DMS79 treated with DMSO at 0.1 percent for 48 hours (cell line): ENCODE measurements at places on chromosomes 5 and 9.

GRCh38 chr5:59725392-59725767, 168.1 kb downstream of the PDE4D start:
- DNase-seq = no peak

GRCh38 chr5:175281714-175282113, 162.3 kb downstream of the DRD1 start:
- no peak for DNase-seq

DNA sequence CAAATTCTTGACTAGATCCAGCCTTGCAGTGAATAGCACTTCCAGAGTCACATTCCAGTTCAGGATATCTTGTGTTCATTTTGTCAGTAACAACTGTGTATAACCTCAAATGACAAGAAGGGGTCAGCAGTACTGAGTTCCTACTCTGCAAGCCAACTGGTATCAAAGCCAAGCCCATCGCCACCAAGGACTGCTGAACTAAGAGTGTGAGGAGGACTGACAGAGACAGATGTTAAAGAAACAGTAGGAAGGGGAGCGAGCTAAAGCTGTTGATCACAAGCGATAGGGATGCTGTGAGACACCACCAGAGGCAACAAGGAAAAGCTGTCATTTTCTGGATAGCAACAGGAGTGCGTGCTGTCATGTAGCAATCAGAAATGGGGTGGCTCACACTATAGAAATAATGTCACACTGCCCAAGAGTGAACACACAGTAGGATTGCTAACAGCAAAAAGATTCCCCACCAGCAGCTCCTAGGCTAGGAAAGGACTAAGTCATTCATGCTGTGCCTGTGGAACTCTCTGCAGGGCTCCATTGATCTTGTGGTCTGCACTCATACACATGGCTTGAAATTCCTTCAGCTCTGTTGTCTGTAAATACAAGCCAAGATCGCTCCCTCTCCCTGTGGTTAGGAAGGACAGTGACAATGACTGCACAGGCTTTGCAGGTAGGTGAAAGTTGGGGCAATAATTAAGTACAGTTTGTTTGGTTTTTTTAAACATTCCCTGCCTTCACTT, 658.6 kb downstream of the NR2F1-AS1 start:
- no peak for DNase-seq

DNA sequence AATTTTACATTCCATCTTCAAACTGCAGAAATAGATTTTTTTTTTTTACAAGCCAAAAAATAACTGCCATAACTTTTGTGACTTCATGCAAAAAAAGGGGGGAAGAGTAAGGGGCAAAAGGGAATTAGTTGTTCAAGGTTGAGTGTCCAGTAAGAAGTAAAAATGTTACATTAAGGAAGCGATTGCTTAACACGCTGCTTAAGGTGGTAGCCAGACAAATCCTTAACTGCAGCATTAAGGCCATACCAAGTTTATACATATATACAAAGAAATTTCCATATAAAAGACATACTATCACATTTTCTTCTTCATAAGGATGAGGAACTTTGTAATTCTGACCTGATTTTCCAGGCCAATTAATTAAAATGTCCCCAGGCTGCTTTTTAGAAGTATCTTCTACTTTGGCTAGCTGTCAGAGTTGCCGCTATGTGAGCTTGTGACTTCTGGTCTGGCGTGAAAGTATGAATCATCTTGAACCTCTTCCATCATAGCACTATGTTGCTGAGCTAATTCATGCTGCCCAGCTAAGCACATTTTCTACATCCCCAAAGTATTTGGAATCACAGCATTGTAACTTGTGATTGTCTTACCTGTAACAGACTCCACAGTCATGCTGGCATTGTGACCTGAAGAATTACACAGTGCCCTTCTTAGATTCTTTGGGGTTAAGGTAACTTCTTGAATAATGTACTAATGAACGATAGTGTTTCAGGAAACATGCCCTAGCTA, 40.0 kb downstream of the G3BP1 start:
- DNase-seq = no peak

- DNase-seq = no peak
Observed at GRCh38 chr5:4156153-4156552, 560.5 kb downstream of the IRX1 start.

DNA sequence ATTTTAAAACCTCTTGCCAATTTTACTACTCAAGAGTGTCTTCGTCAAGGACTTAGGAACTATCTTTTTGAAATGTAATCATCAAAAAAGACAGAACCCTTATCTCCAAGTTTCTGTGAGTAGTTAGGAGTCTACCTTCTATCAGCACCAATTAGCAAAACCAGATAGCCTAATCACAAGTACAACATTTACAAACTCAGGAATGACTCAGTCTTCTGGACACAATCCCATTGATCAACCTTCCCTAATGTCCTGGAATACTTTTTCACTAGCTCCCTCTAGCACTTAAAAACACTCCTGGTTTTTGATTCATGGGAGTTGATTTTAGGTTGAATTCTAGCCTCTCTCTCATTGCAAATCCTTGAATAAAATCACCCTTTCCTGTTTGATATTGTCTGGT, 680.7 kb downstream of the PRR16 start:
- DNase-seq = no peak

- DNase-seq = no peak
Observed at GRCh38 chr5:58499941-58500340, 8.7 kb downstream of the GAPT start.

DNA sequence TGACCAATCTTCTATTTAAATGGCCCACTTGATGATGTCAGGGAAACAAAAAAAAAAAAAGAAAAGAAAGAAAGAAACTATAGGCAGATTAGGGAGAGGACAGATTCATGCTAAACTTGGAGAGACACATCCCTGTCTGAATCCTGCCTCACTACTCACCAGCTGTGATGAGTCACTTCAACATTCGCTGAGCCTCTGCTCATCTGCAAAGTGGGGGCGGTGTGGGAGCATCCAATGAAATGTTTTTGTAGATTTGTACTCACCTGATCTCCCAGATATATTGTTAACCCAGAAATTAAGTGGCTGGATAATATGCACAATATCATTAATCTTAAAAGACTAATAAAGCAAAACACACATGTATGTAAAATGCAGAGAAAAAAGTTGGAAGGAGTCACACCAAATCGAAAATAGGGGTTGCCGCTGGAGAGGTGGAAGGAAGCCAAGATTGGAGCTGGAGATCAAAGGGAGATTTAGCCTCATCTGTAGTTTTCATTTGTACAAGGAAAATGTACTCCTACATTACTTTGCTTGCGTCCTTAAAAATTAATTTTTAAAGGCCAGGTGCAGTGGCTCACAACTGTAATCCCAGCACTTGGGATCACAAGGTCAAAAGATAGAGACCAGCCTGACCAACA, 17.0 kb upstream of the ERGIC1 start:
- no peak for DNase-seq

DNA sequence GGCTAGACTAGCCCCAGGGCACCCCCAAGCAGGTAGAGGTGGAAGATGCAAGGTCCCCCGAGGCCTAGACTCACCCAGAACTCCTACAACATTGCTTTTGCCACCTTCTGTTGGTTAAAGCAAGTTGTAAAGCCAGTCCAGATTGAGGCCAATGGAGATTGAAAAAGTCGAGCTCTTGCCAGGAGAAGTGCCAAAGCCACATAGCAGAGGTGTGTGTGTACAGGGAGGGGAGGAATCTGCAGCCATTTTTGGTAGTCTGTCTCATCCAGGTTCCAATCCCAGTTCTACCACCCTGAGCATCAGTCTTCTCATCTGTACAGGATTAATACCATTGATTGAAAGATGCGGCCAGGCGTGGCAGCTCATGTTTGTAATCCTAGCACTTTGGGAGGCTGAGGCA, 12.3 kb upstream of the URM1 start:
- DNase-seq = no peak

GRCh38 chr9:94065535-94065961, 18.7 kb upstream of the PTPDC1 start:
- no peak for DNase-seq

DNA sequence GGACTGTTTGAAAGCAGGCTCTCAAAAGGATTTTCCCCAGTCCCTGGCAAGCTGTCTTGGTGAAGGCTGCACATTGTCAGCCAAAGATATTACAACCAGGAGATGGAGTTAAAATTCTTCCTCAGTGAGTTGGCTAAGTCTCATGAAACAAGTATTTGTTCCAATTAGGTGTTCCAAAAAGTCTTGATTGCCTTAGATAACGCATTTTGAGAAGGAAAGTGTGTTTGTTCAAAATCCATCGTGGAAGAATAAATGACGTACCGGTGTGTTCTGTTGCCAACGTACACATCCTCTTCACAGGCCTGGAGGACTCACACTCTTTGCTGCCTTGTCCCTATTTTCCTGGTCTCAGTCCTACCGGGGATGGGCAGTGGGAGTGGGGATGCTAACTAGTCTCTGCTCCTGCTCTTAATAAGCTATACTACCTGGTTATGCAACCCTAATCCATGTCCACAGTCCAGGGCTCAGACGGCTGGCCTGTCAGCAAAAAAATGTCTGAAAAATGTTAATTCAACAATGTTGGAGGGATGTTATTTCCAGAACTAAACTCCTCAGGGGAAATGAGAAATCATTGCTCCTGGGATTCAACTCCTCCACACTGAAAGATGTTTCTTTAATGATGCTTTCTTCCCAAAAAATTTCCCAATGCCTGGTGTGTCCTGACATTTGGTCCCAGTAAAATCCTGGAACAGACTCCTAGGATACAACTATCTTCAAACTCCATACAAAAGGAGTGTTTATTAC, 175.3 kb upstream of the KLF9 start:
- no peak for DNase-seq

GRCh38 chr5:122259995-122260394, 52.0 kb upstream of the SNCAIP start:
- DNase-seq = no peak

DNA sequence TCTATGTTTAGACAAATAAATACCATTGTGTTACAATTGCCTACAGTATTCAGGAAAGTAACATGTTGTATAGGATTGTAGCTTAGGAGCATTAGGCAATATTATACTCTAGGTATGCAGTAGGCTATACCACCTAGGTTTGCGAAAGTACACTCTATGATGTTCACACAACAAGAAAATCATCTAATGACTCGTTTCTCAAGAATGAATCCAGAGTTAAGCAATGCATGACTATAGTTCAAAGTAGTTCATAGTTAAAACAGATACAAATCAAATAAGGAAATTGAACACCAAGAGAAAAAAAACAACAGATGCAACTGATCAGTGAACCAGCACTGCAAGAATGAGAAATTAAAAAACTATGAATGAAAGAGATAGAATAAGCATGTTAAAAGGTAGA, 27.6 kb upstream of the ABLIM3 start:
- no peak for DNase-seq

- no peak for DNase-seq
Observed at GRCh38 chr9:32533336-32533735, 7.3 kb upstream of the RIGI start.

GRCh38 chr5:104184264-104184663, 621.7 kb upstream of the NUDT12 start:
- DNase-seq = no peak

- DNase-seq = no peak
Observed at GRCh38 chr9:109311286-109311685, 9.6 kb downstream of the EPB41L4B start.

DNA sequence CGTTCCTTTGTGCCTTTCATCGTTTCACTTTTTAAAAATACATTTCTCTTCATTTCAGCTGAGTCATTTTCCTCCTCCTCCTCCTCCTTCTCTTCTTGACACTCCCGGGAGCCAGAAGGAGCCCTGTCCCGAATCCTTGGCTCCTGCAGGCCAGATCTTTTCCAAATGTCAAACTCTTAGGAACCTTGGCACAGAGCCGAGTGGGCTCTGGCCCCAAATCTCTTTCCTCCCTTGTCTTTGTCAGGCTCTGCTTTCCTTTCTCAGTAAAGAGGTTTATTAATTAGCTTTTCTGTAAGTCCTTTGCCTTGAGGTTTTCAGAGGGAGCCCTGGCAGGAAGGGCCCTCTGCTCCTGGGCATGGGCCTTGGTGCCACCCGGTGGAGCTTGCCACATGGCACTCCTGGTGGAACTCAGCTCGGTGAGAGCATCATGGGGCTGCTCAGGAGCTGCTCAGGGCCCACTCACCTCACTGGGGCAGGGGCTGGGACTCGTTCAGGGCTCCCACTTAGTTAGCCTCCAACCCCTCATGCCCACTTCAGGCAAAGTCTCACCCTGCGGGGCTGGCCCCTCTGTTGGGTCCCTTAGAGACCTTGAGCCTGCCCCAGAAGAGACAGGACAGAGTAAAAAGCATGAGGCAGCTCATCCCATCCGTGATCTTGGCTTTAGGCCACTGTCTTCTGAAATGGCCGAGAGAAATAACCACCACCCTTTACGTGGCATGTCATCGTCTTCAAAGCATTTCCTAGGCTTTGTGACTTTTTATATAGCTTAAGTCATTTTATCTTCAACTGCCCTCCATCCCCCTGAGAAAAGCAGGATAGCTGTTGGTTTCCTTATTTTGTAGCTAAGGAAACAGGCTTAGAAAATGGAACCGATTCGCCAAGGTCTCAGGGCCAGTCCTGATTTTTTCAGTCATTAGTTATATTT, 17.1 kb downstream of the STC2 start:
- no peak for DNase-seq

GRCh38 chr9:95516734-95517558, at the start of gene PTCH1:
Gene PTCH1 (minus strand): TSS chr9:95516971.
- no peak for DNase-seq

DNA sequence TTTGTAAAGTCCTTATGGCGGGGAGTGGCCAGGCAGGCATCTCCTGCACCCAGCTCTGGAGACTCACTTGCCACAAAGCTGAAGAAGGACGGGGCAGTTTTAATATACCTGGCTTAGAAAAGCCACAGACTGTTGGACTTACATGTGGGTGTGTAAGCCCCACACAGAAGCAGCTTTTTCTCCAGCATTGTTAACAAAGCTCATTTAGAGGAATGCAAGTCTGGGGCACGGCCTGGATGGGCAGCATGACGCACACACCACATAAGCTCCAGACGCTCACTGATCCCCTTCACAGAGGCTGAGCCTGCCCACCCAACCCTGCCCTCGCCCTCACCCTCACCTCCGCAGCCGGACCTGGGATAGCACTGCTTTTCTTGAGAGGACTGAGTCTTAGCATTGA, 58.0 kb upstream of the PDE8B start:
- no peak for DNase-seq

GRCh38 chr9:112887381-112887780, 3.3 kb downstream of the SLC46A2 start:
- no peak for DNase-seq

- DNase-seq = peak; percentile 66
Observed at GRCh38 chr9:4678679-4679267, 596 bp upstream of the CDC37L1 start.

GRCh38 chr5:18091142-18091541, 456.9 kb downstream of the TAF11L14 start:
- DNase-seq = no peak

DNA sequence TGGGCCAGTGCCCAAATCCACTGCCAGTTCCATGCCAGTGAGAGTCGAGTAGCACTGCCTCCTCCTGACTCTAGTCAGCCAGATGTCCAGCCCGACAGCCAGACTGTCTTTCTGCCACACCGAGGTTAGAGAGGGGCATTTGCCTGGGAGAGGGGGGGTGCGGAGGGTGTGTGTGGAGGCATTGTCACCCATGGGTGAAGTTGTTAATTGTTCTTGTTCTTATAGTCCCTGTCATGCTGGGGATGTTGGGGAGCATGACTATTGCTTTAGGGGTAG, 1.1 kb downstream of the RGP1 start:
- no peak for DNase-seq

GRCh38 chr9:112145886-112146285, 29.2 kb downstream of the SUSD1 start:
- no peak for DNase-seq
